ENCODE measurements at places on chromosomes 5 and 9.

DNA sequence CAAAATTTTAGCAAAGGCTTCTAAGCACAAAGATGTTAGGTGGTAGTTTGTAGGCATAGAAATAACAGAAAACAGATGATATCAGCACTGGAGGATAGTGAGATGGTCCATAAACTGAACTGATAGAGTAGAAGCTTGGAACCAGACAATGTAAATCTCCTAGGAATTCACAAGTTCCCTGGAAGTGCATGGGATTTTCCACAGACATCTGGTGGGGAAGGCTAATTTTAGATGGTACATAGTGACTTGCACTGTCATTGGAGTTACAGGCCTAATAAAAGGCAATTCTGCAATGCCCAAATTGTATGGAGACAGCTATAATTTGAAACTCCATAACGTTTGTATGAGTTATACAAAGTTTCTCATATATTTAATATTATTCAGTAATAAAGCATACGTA, 653.0 kb upstream of the MEF2C start:
- DNase-seq = no peak

- DNase-seq = peak; percentile 14
These were observed 6.7 kb upstream of the WNT8A start for GRCh38 chr5:138077064-138077696.

DNA sequence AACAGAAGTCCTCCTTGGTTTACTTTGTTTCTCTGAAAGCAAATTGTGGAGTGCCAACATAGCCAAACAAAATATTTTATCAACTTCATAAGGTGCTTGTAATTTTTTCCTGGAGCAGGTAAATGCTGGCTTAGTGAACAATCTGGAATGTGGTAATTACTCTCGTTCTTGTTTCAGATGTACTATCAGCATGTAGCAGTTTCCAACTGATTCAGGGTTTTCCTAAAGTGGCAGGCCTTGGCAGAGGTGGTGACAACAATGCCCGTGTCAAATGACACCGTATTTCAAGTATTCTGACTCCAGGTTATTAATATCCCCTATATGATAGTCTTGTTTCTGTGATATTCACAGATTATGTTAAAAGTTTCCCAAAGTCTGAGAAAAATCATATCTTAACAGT, 1.2 kb downstream of the C9orf72 start:
- no peak for DNase-seq

DNA sequence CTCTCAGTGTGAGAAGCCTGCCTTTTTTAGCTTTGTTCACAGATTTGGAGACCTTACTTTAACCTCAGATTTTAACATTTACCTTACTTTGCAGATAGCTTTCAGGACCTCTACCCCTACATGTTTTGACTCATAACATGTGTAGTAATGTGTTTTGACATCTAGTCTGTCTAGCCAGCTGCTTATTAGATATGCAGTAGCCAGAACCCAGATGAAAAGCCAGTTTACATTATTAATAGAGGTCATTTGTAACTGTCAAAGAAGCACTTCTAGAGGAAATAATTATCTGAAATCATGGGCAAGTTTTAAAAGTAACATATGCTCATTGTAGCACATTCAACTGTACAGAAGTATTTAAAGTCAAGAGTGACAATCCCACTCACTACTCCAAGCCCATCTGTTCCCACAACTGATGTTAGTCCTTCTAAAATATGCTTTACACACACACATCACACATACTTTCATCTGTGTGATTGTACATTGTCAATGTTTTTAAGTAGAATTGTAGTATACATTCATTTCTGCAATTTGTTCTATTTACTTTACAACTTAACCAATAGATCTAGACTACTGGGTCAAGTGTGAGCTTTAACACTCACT, 71.8 kb upstream of the NIPAL4 start:
- DNase-seq = no peak

DNA sequence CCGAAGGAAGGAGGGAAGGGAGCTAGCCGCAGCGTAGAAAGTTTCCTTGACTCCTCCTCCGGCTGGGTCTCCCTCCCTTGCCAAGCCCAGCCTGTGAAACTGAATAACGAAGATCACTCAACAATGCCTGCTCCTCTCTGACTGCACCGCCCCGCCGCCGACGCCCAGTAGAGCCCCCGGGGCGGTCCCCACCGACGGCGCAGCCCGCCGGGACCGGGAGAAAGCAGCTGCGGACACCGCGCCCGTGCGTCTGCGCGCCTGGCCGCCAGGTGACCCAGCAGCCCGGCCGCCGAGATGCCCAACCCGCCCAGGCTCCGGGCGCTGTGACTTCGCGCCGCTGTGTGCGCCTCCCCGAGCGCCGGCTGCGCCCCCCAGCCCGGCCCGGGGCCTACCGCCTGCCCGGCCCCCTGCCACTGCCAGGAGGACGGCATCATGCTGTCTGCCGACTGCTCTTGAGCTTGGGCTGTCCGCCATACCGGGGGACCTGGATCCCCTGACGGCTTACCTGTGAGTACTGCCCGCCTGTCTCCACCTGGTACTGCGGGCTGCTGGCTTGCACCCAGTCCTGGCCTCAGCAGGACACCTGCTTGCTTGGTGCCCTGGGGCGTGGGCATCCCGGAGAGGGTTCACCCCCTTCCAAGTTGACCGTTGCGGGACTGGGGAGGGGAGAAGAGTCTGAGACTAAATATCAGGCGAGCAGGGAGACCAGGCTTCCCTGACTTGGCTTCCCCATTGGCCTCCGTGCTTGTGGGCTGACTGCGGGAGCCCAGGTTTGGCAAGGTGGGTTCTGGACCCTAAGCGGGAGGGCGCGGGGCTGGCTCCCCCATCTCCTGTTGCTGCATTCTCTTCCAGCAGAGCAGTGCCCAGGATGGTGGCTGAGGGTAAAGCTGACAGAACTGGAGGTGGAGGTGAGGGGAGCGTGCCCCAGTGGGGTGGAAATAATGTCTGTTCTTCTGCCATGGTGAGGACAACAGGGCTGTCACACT, 26.2 kb upstream of the SPTLC1 start:
- DNase-seq = no peak

GRCh38 chr9:112838342-112838741, 52.3 kb downstream of the SLC46A2 start:
- DNase-seq = no peak

Data from stimulated activated CD8-positive, alpha-beta memory T cell treated with anti-CD3 and anti-CD28 coated beads, Interleukin-2, amount 100 ng/mL, for 48 hours (primary cell).